ENCODE measurements at places on chromosomes 7 and 10. TPM values are rescaled to one million over a fixed set of nuclear protein-coding genes. Genes with fewer than 3 reads are reported as not detected.

- no peak for DNase-seq
Observed at GRCh38 chr7:82602066-82602465, 158.5 kb upstream of the CACNA2D1 start.

The STRIP2 gene
- 19.7 TPM for total RNA-seq

DNA sequence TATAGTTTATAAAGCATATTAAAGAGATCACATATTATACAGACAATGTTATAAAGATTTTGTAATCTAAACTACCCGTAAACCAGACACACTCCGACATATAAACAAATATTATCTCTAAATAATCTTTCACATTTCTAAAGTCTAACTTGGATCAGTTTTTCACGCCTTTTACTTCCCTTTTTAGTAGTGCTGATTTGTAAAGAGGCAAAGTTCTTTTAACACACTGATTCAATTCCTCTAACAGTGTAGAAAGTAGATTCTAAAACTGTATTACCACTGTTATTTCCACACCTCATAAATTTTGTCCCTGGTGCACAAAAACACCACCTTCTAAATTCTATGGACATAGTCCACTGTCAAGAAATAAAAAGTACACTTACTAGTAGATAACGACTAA is 230.9 kb downstream of the DOCK4 start:
- DNase-seq, result no peak

The PPA1 gene
- total RNA-seq, result 219 TPM

The FBXL13 gene
- total RNA-seq, result 2.2 TPM

The ZPBP gene
- total RNA-seq, result not detected

Measured in osteoblast (primary cell).